ENCODE measurements at places on chromosomes 7 and 10. TPM values are rescaled to one million over a fixed set of nuclear protein-coding genes. Genes with fewer than 3 reads are reported as not detected.
A peak's percentile ranks its signal among the peaks of the same experiment; 100 is the strongest.

Gene OR6V1
- polyA plus RNA-seq: not detected

- DNase-seq: no peak
These were observed 31.8 kb upstream of the RET start for GRCh38 chr10:43044961-43045621.

Gene ACTA2
- 815 TPM for polyA plus RNA-seq

Gene PRPF18
- 25.4 TPM for polyA plus RNA-seq

DNA sequence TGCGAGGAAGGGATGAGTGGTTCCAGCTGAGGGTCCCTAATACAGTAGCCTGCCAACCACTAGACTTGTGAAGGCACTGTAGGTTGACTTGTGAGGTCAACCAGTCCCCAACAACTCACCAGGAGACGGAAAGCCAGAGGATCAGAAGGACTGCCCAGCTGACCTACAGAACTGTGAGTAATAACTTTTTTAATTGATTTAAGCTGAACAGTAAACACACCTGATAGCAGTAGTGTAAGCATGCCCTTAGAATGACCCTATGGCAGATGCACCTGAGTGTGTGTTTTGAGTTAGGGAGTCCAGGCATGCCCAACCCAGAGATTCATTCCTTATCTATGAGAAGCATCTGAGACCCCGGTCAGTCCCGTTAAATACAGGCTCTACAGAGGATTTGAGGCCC is 14.1 kb downstream of the PRLHR start:
- DNase-seq: no peak

- no peak for DNase-seq
These were observed 9.0 kb upstream of the PIP4K2A start for GRCh38 chr10:22723343-22723779.

- DNase-seq: peak; percentile 37
These were observed 39.2 kb upstream of the PPP1R3C start for GRCh38 chr10:91672021-91672608.

Gene ZNF248
- polyA plus RNA-seq: 10.2 TPM

DNA sequence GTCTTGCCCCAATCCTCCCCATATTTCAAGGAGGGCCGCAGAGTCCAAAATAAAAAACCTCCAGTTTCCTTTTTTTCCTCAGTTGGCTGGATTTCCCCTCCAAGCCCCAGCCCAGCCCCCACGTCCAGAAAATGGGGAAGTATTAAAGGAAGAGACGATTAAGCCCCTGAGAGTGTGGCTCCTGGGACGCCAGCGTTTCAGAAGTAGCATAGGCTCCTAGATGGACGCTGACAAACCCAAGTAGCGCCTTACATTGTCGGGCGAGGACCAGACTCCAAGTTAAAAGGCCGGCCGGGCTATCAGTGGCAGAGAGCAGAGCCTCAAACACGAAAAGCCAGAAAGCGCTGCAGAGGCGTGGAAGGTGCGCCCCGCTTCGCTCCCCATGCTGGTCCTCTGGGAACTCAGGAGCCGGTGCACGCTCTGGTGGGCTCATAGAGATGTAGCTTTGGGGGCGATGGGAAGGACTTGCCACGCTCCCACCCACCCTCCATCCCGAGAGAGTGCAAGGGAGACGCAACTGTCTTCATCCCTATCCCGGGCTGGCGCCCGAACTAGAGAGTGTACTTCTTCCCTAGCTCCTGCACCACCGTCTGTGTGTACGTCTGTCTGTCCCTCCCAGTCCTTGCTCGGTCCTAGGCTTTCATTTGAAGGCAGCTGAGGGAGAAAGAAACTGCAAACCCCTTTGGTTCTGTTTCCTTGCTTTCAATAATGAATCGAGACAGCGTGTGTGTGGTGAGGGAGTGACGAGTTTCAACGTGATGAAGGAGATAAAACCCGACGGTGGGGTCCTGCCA is 6.3 kb upstream of the EMX2 start:
- no peak for DNase-seq

GRCh38 chr7:92964141-92964540 is 127.8 kb upstream of the CDK6 start:
- no peak for DNase-seq

DNA sequence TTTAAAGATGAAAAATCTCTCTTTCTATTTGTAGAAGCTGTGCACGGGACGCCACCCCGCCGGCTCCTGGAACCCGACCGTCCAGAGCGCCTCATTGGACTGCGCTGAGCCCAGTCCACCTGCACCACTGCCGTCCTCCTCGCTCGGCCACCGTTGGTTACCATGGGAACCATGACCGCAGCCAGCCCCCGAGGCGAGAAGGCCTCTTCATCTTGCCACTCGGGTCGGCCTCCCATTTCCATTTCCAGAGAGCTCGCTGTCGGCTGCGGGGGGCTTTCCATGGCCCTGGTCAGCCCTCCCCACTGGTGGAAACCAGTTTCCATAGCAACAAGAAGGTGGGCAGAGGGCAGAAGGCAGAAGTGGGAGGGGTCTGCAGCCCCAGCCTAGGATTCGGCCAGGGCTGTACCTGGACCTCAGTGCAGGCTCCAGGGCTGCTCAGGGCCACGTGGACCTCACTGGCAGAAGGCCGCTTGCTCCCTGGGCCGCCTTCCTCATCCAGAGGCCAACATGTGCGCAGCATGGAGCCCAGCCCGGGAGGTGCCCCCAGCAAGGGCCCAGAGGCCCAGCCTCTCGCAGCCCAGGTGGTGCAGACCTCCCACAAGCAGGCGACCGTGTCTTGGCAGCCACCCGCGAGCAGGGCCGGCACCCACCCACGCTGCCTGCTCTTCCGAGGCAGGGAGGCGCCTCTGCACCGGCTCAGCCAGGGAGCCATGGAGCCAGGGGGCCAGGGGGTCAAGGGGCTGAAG is 283.5 kb upstream of the PPP2R2D start:
- no peak for DNase-seq

Gene IMMP2L
- polyA plus RNA-seq: 8.0 TPM

DNA sequence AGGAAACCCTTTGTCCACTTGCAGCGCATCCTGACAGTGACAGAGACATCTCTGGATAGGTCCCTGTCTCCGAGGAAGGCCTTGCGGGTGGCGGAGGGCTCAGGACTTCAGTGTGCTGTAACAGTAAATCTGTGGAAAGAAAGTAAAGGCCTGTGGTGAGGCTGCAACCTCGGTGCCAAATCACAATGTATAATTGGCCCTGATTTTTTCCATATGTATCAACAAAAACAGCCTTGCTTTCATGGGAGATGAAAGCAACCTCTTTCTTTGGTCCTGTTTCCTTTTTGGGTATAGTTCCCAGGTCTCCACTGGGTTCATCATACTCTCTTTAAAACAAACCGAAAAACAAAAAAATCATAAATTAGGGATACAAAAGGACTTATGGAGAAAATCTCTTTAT is 110.9 kb upstream of the BMPER start:
- DNase-seq: no peak

Gene CCDC186
- 9.6 TPM for polyA plus RNA-seq

DNA sequence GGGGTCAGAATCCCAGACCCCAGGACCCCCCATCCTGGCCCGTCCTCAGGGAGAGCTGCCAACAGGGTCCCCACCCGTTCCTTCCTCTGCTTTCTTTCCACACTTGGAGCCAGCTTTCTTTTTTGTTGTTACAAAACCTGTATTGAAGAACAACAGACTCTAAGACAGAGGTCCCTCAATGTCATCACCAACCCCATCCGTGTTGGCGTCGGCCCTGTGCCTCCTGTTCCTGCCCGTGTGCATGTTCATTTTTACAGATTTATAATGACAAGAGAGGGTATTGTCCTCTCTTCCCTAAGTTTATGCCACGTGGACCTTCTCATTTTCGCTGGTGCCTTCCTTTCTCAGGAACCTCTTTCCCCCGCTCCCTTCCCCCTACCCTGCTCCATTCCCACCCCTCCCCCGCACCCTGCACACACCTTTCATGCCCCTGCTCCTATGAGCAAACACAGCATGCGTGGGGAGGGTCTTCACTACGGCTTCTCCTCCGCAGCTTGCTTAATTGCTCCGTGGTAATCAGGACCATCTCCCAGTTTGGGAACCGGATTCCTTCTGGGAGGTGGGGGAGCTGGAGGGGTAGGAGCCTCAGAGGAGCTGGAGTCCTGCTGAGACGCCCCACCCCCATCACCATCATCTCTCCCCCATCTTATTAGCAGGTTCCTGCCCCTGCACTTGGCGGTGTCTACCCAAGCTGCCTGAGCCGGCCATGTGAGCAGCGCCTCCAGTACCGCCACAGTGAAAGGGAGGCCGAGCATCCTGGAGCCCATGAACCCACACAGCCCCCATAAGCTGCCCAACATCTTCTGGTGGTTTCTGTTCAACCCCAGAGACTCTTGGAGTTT is 88.0 kb upstream of the INSIG1 start:
- no peak for DNase-seq

- no peak for DNase-seq
These were observed 10.8 kb downstream of the AFAP1L2 start for GRCh38 chr10:114393482-114393881.

Gene MKI67
- polyA plus RNA-seq: 8.0 TPM

GRCh38 chr10:62084451-62084850 is 183.0 kb downstream of the ARID5B start:
- no peak for DNase-seq

Gene NDUFB8
- polyA plus RNA-seq: 204 TPM

- no peak for DNase-seq
These were observed 7.6 kb downstream of the ATP5F1C start for GRCh38 chr10:7795605-7796004.

DNA sequence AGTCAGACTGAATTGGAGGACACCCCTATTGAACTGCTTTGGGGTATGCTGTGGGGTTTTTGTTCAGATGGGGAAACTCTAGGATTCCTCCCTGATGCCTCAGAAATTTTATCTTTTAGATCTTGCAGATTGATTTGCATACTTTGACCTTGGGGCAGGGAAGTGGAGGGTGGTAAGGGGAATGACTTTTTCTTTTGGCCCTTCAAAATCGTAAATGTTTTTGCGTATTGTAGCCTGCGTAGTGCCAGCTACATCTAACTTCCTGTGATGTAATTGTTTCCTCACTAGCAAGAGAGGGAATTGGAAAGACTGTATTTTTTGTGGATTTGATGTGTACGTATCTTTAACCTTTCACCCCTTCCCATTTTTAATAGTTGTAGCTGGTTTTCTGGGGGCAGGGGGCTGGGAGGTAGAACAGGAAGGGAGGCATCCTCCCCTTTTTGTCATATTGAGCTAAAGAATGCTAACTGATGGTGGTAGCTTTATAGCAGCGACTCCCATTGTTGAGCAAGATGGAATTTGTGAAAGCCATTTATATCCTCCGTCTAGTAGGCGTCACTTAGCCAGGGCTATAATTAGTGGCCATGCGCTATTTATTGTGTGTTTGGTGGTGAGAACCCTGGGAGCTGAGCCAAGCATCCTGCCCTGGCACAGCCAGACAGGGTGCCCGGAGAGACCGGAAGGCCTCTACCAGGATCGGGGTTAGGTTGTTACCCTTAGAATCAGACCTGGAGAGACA is 11.3 kb downstream of the DUSP5 start:
- no peak for DNase-seq

Gene XRCC2
- 0.84 TPM for polyA plus RNA-seq

Gene SCRN1
- polyA plus RNA-seq: 110 TPM

Gene PTPRN2
- 0.02 TPM for polyA plus RNA-seq

DNA sequence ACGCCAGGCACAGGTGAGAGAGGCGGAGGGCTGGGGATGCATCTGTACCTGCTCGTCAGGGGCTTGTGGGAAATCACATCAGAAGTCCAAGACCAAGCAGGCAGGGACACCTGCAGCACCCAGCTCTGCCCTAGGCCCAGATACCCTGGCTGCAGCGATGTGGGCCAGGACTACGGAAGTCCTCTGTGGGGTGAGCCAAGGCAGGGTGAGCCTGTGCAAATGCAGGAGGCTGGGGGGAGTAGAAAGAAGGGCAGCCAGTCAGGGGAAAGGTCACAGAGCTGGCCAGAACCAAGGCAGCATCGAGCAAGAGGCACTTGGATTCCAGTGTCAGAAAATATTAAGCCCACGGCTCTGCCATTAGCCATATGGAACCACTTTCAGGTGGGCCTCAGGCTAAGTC is 85.2 kb downstream of the TNS3 start:
- no peak for DNase-seq

- DNase-seq: no peak
These were observed 37.9 kb downstream of the PAXIP1 start for GRCh38 chr7:154965014-154965413.

- DNase-seq: peak; percentile 11
These were observed 16.8 kb upstream of the ABCB5 start for GRCh38 chr7:20598459-20599309.

DNA sequence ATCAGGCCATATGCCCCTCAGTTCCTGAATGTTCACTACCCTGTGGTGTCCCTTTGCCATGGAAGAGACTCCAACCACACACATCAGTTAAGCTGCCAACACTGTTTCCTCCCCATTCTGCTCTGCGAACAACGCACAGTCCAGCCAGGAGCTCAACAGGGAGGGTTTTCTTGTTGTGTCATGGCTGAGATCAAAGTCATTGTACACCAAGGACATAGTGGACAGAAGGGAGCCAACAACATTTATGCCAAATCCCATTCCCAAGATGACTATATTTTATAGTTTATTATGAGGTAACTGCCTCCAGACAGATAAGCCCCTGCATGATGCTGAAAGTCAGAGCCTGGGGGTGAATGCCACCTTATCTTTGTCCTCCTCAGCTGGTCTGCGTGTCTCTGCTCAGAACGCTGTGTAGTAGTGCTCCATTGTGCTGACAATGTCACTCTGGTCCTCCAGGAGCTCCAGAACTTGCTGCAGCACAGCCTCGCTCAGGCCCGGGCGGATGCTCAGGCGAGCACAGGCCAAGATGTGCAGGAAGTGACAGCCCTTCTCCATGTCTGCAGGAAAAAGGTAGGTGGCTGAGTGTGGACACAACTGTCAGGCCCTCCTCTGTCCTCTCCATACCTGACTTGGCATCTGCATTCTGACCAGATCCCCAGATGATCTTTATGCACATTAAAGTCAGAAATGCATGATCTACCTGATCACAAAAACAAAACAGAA is 27.1 kb upstream of the SH3PXD2A start:
- DNase-seq: no peak

- no peak for DNase-seq
These were observed 453 bp downstream of the SFMBT2 start for GRCh38 chr10:7410301-7410861.

DNA sequence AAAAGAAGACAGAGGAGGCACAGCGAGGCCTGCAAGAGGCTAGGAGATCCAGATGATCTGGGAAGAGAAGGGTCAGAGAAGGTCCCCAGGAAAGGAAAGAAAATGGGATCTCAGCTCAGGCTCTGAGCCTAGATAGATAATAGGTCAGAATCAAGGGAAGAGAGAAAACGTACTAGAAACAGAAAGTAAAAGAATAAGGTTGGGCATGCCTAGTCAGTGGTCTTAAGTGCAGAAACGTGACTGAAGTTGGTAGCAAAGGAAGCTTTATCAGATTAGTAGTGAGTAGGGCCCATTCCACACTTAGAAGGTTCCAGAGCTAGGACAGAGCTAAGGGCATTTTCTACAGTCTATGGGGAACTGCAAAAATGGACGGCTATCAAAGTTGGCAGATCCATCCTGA is 84.8 kb upstream of the ASAH2 start:
- no peak for DNase-seq

DNA sequence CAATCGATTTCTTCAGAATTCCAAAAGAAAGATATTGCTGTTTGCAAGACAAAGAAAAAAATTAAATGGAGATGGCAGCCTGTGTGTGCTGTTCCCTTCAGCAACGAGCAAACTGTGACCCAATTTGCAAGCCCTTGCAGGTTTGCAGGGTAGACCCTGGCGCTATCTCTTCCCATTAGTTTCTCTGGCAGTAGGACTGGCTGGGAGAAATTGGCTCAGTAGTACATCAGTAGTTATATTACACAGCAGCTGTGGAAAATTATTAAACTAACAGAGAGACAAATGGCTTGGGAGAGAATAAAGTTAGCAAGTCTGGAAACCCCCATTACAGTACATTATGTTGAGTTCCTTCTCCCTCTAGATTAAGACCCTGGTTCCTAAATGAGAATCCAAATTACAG is 116.4 kb upstream of the ITGB1 start:
- DNase-seq: no peak

Gene CARD11
- polyA plus RNA-seq: 1.2 TPM

- DNase-seq: no peak
These were observed 42.0 kb upstream of the PCLO start for GRCh38 chr7:83204715-83205114.

All from AG04450 (cell line).